ENCODE measurements at places on chromosomes 2 and 18.

DNA sequence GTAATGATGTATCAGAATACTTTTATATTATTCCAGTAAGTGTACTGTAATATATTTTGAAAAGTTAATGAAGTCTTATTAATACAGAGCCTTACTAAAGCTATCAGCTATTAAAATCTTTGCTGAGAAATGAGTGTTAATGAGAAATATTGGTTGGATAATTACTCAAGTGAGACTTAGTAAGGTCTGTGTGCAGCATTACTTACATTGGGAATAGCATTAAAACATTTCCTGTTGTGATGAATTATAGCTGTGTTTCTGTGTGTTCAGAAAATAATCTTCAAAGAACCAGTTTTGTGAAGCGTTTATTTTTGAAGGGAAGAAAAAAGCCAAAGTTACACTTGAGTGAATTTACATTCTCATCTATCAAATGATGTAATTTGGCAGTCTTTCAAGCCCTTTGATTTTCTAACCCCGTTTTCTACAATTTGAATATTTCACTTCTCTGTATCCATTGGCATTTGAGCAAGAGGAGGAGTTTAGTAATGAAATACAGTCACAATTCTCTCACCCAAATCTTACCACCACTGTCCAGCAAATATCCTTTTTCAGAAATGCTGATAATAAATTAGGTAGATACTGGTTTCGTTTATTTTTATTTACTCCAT is 123.5 kb upstream of the BOD1L2 start:
- no peak for DNase-seq

- DNase-seq = no peak
Observed at GRCh38 chr2:54543733-54544396, 87.7 kb downstream of the SPTBN1 start.

GRCh38 chr18:24609254-24609653 is 148.8 kb downstream of the HRH4 start:
- DNase-seq = no peak

- DNase-seq = no peak
Observed at GRCh38 chr2:9985531-9986328, 34.2 kb downstream of the GRHL1 start.

- DNase-seq = no peak
Observed at GRCh38 chr2:79178076-79178674, 18.6 kb upstream of the REG3A start.

- no peak for DNase-seq
Observed at GRCh38 chr2:203718087-203718486, 11.6 kb downstream of the CD28 start.

GRCh38 chr2:118320196-118320595 is 231.9 kb downstream of the INSIG2 start:
- DNase-seq = no peak

DNA sequence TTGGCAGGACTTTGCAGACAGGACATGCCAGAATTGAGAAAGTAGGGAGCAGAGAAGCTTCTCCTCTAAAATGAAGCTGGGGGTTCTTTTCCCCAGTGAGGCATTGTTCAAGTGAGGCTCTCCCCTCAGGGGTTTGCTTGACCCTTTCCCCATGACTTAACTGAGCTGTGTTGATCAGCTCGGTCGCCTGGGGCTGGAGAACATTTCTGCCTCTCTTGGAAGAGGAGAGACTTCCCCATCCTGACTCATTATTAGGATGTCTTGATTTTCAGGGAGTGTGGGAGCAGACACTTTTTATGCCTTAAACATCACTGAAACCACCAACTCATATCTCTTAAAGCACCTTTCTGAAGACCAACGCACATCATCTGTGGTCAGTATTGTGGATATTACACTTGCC is 27.9 kb upstream of the GLI2 start:
- no peak for DNase-seq

DNA sequence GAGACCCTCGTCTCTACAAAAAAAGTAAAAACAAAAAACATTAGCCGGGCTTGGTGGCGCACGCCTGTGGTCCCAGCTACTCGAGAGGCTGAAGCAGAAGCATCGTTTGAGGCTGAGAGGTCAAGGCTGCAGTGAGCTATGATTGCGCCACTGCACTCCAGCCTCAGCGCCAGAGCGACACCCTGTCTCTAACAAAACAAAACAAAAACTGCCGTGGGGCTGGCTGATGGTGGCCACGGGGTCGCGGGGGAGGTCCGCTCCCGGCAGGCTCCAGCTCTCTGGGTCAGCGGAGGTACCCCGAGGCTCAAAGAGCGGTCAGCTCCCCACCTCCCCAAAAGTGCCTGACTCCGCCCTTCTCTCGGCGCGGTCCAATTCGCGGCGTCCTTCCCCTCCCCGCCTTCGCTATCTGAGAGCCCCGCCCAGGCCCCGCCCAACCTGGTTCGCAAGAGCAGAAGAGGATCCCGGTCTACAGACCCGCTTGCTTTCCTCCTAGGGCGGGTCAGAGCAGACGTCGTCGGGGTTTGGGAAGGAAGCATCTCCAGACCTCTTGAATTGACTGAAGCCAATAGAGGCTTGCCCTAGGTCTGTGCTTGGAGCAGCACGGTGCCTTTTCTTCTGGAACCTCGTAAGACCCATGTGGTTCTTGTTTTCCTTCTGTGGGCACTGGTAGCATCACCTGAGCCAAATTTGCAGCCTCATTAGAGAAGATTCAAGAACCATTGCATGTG is 7.8 kb downstream of the RAX start:
- DNase-seq = no peak

- DNase-seq = no peak
Observed at GRCh38 chr2:235398321-235398720, 95.5 kb upstream of the AGAP1 start.

DNA sequence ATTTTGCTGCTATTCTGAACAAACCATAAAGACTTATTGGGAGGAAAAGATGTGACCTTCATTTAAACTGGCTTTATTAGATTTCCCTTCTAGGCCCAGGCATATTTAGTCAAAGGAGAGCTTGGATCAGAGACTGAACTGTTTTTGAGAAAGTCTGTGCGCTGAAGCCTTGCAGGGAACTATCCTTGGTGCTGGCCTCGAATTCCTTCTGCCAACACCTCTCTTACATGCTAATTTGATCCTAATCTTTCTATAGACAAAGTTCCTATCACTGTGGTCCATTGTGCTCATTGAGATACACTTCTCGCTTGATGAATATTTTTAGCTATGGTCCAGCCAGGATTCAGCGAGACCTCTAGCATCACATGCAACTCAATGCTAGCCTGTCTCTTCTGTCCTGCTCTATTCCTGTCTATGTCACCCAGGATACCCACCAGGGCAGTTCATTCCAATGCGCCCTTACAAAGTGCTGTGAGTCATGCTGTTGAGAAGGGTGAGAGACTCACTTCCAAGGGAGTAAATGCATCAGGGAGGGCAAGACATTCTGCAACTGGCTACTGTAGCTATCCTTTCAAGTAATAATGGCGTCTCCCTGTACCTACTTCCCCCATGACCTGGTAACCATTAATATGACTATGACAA is 356.7 kb upstream of the LYPD1 start:
- no peak for DNase-seq

GRCh38 chr18:45541421-45541820 is 73.9 kb upstream of the SLC14A2 start:
- DNase-seq = no peak

GRCh38 chr2:1210352-1210751 is 202.9 kb upstream of the TPO start:
- DNase-seq = no peak

- DNase-seq = peak; percentile 30
Observed at GRCh38 chr2:118221536-118222272, 133.4 kb downstream of the INSIG2 start.

GRCh38 chr18:67278984-67279383 is 237.5 kb downstream of the DSEL start:
- DNase-seq = no peak

DNA sequence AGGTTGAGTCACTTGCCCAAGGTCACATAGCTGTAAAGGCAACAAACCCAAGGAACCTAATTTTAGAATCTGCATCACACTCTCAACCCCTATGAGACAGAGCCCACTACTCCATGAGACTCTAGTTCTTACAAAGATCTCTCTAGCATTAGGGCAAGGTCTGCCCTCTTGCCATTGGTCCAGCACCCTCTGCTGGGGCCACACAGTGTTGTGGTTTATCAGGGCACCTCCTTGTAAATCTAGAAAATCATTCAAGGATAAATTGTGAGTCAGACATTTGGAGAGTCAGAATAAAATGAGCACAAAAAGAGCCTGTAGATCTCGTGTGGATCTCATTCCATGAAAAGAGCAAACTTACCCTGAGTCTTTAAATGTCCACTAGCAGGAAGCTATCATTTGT is 91.2 kb downstream of the SLC8A1 start:
- no peak for DNase-seq

DNA sequence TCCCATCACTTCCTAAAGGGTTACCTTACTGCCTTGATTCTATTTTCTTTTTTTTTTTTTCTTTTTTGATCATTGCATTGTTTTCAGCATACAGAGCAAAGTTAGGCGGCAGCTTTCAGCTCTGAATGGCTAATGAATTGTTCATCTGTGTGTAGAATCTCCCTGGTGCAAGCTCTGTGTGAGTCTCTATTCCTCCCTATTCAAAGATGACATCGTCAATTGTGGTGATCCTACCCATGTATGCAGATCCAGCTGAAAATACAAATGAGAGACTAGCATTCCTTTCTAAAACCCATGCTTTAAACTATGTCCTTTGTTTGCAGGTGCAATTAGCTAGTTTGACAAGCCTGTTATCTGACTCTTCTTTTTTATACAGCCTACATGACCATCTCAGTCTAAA is 539.0 kb downstream of the ARHGAP15 start:
- no peak for DNase-seq

DNA sequence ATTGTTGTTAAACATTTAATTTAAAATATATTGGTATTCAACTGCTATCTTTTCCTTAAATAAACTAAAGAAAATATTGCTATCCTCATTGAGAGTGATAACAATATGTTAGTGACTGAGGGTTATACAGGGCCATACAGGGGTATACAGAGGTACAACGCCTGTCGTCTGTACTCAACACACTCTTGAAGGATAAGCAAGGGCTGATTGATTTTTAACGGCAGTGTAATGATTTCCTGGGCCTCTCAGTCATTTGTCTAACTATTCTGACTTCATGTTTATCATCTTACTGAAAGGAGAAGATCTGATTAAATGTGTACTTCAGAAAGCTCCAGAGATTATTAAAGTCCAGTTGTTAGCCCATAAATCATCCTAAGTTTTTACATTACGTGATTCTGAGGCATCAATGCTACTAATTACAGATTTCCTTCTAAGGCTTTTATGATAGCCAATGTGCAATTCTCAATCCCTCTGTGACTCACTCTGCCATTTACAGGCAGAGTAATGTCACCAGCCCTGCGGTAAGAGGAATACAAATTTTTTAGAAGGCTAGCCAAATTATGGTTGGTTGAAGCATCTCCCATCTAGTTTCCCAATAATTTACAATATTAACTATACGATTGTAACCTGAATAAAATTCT is 893.0 kb upstream of the CHAC2 start:
- DNase-seq = no peak

GRCh38 chr2:97868986-97869721 is 126.6 kb downstream of the TMEM131 start:
- peak; percentile 86 for DNase-seq

- no peak for DNase-seq
Observed at GRCh38 chr2:67950919-67951318, 111.9 kb downstream of the C1D start.

- no peak for DNase-seq
Observed at GRCh38 chr2:121234144-121234543, 50.9 kb downstream of the TFCP2L1 start.

DNA sequence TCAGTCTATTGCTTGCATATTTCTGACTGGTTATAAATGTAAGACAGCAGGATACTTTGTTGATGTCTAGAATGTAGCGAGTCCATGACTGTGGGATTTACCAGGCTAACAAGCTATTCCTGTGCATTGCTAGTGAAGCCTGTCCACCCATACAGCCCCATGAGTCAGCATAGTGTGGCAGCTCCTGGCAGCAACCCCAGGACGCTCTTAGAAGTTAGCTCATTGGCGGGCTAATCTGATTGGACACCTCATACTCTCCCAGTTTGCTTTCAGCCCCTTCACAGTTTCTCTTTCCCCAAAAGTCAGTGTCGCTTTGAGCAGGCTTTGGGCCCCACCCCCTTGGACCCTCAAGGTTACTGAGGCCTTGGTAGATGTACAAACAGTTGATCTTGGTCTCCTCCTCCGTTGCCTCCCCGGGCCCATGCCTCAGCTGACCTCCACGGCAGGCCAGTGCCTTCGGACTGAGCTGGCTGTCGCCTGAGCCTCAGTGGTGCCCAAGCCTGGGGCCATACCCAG is 48.0 kb downstream of the COA5 start:
- peak; percentile 20 for DNase-seq

DNA sequence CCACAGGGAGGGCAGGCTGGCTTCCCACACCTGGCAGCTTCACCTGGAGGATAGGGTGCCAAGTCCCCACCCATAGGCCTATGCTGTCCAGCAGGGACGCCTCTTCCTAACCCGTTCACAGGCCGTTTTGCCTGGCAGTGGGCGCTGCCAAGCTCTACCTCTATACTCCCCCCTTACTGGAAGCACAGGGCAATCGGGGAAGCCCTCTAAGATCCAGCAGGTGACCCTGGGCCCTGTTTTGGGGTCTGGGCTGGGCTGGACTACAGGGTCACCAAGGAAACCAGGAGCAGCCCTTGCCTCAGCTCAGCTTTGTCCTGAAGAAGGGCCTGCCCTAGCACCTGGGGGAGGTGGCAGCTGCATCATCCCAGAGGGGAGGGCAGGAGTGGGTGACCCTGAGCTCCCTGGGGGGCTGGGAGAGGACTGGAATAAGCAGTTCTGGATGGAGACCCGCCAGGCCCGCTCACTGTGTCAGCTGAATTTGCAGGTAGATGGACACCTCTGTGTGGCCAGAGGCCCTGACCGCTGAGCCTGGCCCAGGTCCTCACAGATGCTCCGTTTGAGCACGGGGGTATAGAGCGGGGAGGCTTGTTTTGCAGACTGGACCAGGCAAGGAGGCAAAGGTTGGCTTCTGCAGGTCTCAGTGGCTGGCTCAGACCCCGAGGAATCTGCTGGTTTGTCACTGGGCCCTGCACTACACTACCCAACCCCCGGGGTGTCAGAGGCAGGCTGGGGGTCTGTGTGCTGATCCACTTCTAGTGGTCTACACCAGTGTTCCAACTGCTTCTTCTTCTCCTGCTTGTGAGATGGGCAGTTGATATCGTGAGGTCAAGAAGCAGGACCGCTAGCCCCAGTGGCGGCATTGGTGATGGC is 163.1 kb downstream of the ASB1 start:
- no peak for DNase-seq

DNA sequence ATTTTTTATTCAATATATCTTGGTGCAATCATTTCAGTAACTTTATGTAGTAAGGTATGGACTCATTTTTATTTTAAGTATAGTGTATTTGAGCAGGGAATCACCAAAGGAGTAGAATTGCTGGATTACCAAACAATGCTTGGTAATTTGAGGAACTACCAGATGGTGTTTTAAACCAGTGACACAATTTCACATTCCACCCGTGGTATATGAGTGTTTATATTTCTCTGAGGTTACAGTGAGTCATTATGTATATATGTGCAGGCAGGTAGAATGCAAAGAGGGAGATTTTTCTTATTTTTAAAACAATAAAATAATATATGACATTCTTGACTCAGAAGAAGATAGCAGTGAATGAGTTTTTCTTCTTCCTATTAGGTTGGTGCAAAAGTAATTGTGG is 596.9 kb downstream of the DCC start:
- DNase-seq = no peak
